Left kidney (tissue), 8 donors: ENCODE measurements at places on chromosomes 11 and 22. TPM values are rescaled to one million over a fixed set of nuclear protein-coding genes. Genes with fewer than 3 reads are reported as not detected.

Gene CARD18
- polyA plus RNA-seq, result not detected

Gene MAML2
- polyA plus RNA-seq, result 31.7 TPM

Gene ANGPTL5
- polyA plus RNA-seq, result not detected

Gene SLC37A2
- 2.4 TPM for polyA plus RNA-seq

Gene LRRC74B
- 0.27 TPM for polyA plus RNA-seq

Gene RCOR2
- 12.2 TPM for polyA plus RNA-seq
